ENCODE measurements at places on chromosomes 5 and 9.

DNA sequence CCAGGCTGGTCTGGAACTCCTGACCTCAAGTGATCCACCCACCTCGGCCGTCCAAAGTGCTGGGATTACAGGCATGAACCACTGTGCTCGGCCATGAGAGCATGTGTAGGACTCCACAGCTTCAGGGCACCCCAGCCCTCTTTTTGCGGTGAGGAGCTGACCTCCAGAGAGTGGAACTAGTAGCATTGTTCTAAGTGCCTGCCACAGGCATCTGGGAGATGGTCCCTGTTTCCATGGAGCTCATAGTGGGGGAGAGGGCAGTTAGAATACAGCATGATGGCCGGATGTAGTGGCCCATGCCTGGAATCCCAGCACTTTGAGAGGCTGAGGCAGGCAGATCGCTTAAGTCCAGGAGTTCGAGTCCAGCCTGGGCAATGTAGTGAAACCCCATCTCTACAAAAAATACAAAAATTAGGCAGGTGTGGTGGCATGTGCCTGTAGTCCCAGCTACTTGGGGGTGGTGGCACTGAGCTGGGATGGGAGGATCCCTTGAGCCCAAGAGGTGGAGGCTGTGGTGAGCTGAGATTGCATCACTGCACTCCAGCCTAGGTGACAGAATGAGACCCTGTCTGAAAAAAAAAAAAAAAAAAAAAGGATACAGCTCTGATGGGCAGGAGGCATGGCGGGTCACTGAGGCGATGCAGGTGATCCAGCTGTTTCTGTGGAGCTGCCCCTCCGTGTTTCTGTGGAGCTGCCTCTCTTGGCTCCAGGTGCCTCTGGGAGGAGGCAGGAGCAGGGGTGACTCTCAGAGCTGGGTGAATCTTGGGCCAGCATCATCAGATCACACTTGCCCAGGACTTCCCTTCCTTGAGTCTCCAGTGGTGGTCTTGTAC is 4.2 kb downstream of the ASS1 start:
- DNase-seq, result no peak

DNA sequence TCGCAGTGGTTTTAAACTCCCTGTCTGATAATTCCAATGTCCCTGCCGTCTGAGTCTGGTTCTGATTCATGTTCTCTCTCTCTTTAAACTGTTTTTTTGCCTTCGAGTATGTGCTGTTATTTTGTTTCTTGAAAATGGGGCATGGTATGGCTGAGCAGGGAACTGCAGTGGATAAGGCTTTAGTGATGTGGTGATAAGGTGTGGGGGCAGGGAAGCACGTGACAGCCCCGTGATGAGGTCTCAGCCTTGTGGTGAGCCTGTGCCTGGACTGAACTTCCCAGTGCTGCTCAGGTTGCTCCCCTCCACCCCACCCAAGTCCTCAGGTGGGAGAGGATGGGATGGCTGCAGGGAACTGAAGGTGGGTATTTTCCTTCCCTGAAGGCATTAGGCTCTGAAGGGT is 5.5 kb upstream of the ZNF354B start:
- no peak for DNase-seq

DNA sequence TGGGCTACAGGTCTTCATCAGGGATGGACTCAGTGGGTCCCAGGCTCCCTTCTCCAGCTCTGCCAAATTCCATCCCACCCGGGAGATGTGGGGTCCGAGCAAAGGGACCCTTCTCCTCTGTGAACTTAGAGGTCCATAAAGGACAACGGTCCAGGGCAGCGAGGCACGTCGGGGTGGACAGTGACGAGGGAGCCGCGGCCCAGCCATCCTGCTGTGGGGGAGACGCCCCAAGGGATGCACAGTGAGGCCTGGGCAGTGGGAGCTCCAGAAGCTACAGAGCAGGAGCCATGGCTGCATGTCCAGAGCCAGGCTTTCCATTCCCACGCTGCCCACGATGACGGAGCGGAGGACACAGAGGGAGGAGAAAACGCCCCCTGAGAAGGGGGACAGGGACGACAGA is 107.5 kb upstream of the PPP1R26 start:
- DNase-seq, result no peak

DNA sequence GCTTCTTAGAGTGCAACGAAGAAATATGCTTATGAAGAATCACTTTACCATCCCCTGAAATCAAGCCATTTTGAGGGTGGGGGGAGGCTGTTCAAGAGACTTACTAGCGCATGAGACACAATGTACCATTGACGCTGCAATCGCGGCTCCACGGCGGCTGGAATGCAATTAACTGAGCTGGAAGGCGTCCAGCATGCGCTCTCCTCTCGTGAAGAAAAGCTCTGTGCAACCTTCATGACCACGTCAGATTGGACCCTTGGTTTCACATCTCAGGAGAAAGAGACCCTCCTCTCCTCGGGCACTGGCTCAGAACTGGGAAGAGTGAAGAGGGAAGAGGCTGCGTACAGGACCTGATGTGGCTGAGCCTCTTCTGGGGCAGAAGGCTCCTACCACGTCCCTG is 138.5 kb upstream of the IRX2 start:
- no peak for DNase-seq
